CD4-positive, CD25-positive, alpha-beta regulatory T cell (primary cell): ENCODE measurements at places on chromosomes 11 and 22. TPM values are rescaled to one million over a fixed set of nuclear protein-coding genes. Genes with fewer than 3 reads are reported as not detected.

GRCh38 chr11:107695446-107695845 is 16.4 kb downstream of the SLN start:
- H3K4me1 ChIP-seq: no peaks in the 10 kb centered on the region
- H3K27me3 ChIP-seq: peaks cover 10% of the 10 kb centered on the region
- no peak overlapping the region for H3K4me3 ChIP-seq
- no peak overlapping the region for H3K27ac ChIP-seq

DNA sequence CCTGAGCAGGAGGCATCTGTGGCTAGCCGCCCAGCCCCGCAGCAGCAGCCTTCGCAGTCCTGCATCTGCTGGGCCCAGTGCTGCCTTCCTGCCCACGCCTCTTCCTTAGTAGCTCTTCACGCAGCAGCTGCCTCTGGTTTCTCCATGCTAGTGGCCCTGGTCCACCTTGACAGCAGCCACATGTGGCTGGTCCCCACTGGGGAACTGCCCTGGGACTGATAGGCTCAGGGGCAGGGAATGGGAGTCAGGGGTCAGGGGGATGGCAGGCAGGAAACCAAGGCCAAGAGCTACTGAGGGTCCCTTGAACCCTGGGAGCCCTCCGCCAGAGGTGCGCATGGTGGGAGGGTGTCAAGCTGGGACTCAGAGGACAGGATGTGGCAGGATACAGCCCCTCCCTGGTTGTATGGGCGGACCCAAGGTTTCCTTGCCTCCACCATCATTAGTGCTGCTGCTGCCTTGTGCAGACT is 99.4 kb upstream of the PITPNB start:
- H3K4me1 ChIP-seq: no peaks in the 10 kb centered on the region
- DNase-seq: no peak
- H3K27me3 ChIP-seq: no peaks in the 10 kb centered on the region
- H3K27ac ChIP-seq: no peak overlapping the region

Gene GAS2L1
- polyA plus RNA-seq: not detected

DNA sequence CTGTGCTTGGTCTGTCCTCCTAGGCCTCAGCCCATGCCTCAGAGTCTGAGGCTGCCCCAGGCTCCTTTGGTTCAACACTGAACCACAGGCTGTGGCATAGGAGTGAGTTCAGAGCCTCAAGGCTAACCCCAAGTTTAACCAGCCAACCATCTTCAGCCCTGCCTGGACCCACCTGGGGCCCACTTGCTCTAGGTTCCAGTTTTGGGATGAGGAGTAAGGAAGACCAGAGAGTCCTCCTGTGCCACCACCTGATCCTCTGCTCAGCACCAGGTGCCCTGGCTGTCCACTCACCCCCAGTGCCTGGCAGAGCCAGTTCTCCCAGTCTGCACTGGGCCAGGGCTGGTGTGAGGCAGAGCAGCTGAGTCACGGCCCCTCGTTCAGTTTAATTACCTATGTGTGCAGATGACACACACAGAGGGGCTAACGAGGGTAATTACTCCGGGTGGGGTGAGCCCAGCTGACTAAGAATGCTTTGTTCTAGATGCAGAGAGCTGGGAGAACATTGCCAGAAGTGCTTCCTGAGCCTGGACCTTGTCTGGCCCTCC is 12.0 kb upstream of the TMPRSS13 start:
- no peak for DNase-seq
- H3K4me3 ChIP-seq: no peak overlapping the region
- no peaks in the 10 kb centered on the region for H3K36me3 ChIP-seq
- H3K27me3 ChIP-seq: no peaks in the 10 kb centered on the region
- H3K27ac ChIP-seq: no peak overlapping the region

- H3K4me3 ChIP-seq: peak overlapping the region; percentile 71
- no peaks in the 10 kb centered on the region for H3K36me3 ChIP-seq
- no peaks in the 10 kb centered on the region for H3K27me3 ChIP-seq
- DNase-seq: no peak
Measured at GRCh38 chr11:47553406-47553743, 443 bp upstream of the CELF1 start.

- no peak overlapping the region for H3K27ac ChIP-seq
- H3K36me3 ChIP-seq: no peaks in the 10 kb centered on the region
- no peak for DNase-seq
- H3K27me3 ChIP-seq: peaks cover 16% of the 10 kb centered on the region
- H3K4me1 ChIP-seq: no peaks in the 10 kb centered on the region
- no peak overlapping the region for H3K4me3 ChIP-seq
Measured at GRCh38 chr11:128882451-128882850, 8.7 kb upstream of the KCNJ5 start.

Gene LDHAL6A
- polyA plus RNA-seq: not detected

DNA sequence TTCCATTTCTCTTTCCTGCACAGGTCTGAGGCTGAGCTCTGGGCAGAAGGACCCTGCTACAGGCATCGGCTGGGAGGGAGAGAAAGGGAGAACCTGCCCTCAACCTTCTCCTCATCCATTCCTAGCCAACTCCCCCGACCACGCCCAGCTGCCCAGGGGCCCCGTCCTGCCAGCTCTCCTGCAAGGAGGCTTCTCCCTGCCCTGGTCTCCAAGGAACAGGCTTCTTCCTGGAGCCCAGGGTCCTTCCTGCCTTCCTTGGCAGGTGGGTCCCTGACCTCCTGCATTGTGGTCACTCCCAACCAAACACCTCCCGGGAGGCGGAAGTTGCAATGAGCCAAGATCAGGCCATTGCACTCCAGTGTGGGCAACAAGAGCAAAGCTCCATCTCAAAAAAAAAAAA is 12.5 kb upstream of the HMOX1 start:
- H3K27ac ChIP-seq: no peak overlapping the region
- DNase-seq: no peak
- no peaks in the 10 kb centered on the region for H3K36me3 ChIP-seq

DNA sequence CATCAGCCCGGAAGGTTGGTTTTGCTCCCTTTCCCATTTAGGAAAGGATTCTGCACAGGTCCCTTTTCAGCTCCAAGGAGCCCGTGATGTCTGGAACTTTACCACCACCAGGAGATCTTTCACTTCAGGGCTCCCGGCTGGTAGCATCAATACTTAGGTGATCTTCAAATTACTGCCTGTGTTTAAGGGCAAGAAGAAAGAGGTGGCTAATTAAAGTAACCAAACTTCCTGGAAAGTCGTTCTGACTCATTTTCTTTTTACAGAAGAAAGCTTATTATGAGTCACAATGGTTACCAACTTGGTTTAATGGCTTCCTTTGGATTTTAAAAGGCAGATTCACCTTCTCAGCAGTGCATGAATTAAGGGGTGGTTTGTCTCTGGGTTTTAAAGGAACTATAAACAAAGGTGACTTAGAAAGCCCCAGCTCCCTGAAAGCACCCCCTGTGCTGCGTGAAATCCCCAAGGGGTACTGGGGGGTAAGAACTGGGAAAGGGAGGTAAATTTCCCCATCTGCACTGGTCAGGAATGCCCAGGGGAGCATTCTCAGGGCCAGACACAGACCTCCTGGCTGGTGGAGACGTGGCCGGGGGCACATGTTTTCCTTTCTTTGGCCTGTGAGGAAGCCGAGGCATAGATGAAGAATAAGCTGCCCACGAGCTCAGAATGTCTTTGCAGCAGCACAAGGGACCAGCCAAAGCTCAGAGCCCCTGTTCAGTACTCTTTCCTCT is 8.8 kb downstream of the POU2F3 start:
- H3K36me3 ChIP-seq: no peaks in the 10 kb centered on the region
- H3K4me1 ChIP-seq: peaks cover 7% of the 10 kb centered on the region
- no peak overlapping the region for H3K4me3 ChIP-seq
- no peak for DNase-seq

DNA sequence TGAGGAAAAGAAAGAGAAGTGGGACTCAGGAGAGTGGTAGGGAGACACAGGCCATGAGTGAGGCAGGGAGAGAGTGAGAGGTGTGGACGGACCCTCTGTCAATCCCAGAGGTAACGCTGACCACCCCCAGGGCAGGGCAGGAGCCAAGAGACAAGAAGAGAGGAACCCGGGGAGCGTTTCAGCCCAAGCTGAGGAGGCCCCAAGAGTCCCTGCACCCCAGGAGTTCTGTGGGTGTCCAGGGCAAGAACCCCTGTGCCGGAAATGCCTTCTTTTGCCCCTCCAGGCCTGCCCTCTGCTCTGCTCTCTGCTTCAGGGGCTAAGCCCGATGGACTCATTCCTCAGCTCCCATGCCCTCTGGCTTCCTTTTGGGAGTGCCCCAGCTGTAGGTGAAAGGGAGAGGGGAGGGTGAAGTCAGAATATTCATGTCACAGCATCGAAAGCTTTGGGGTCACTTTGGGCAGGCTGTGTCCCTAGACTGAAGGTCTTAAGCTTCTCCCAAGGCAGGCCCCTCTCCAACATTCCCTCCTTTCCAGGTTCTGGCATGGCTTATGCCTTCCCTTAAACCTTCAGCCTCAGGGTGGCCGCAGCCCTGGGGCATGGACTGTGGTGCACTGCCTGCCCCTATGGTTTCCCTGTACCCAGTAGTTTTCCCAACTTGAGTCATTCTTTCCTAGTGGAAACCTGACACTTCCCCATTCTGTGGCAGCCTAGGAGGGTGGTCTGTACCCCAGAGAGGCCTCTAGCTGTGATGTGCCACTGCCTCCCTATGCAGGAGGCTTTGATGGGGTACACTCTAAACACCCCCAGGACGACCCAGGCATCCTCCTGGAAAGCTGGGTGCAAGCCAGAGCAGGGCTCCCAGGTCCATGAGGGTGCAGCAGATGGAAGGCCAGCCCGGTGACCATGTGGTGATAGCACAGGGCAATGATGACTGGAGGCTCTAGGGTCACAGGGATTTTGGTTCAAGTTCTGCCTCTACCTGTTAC is 27.1 kb downstream of the MYEOV start:
- H3K36me3 ChIP-seq: no peaks in the 10 kb centered on the region
- no peaks in the 10 kb centered on the region for H3K4me1 ChIP-seq
- DNase-seq: no peak
- H3K27me3 ChIP-seq: no peaks in the 10 kb centered on the region

Gene MS4A2
- polyA plus RNA-seq: not detected

Gene C11orf91
- not detected for polyA plus RNA-seq

Gene KDM4E
- polyA plus RNA-seq: not detected

DNA sequence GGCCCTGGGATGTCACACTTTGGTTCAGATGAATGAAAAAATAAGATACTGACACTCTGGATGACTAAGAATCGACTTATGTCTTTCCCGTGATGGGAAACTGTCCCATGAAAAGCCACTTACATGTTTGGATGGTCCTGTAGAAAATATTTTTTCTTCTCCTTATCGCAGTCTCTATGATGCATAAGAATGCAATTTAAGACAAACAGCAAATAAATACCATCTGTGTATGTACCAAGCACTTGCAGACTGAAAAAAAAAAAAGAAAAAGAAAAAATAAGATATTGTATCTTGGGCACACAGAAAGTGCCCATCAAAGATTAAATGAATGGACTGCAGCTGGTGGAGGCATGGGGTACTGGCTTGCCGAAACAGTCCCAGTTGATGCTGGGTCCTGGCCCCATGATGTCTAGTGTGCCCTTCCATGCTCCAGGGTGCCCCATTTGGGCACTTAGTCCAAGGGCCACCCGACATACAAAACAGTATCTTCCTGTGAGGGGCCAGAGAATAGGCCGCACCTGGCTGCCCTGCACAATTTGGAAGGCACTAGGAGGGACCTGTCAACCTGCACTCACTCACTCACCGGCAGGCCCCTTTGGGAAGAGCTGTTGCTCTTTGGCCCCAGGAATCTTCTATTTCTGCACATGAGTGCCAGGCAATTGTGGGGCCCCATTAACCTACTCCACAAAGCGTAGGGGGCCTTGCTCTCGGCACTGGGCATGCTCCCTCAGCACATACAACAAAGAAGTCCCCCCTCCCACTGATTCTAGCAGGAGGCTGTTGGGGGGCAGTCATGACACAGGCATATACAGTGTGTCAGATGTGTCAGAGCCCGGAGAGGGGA is 2.5 kb upstream of the ZBED4 start:
- DNase-seq: no peak
- H3K27ac ChIP-seq: no peak overlapping the region
- H3K4me3 ChIP-seq: no peak overlapping the region
- H3K27me3 ChIP-seq: no peaks in the 10 kb centered on the region

GRCh38 chr11:121763526-121763925 is 310.8 kb upstream of the SORL1-AS1 start:
- no peak for DNase-seq
- H3K27me3 ChIP-seq: no peaks in the 10 kb centered on the region
- no peaks in the 10 kb centered on the region for H3K36me3 ChIP-seq
- H3K4me3 ChIP-seq: no peak overlapping the region

Gene RAB30
- polyA plus RNA-seq: 13.3 TPM

- H3K4me1 ChIP-seq: peaks cover 10% of the 10 kb centered on the region
- no peak overlapping the region for H3K27ac ChIP-seq
- no peaks in the 10 kb centered on the region for H3K27me3 ChIP-seq
- no peak overlapping the region for H3K4me3 ChIP-seq
- H3K36me3 ChIP-seq: no peaks in the 10 kb centered on the region
Measured at GRCh38 chr11:129694966-129695365, 120.7 kb upstream of the TMEM45B start.

- DNase-seq: no peak
- H3K27me3 ChIP-seq: no peaks in the 10 kb centered on the region
- H3K4me1 ChIP-seq: no peaks in the 10 kb centered on the region
- H3K36me3 ChIP-seq: no peaks in the 10 kb centered on the region
- no peak overlapping the region for H3K27ac ChIP-seq
Measured at GRCh38 chr11:91100427-91100826, 877.6 kb upstream of the CHORDC1 start.

GRCh38 chr11:12667646-12668045 is 6.6 kb upstream of the TEAD1 start:
- DNase-seq: no peak
- no peaks in the 10 kb centered on the region for H3K36me3 ChIP-seq
- H3K27ac ChIP-seq: no peak overlapping the region
- no peaks in the 10 kb centered on the region for H3K4me1 ChIP-seq

DNA sequence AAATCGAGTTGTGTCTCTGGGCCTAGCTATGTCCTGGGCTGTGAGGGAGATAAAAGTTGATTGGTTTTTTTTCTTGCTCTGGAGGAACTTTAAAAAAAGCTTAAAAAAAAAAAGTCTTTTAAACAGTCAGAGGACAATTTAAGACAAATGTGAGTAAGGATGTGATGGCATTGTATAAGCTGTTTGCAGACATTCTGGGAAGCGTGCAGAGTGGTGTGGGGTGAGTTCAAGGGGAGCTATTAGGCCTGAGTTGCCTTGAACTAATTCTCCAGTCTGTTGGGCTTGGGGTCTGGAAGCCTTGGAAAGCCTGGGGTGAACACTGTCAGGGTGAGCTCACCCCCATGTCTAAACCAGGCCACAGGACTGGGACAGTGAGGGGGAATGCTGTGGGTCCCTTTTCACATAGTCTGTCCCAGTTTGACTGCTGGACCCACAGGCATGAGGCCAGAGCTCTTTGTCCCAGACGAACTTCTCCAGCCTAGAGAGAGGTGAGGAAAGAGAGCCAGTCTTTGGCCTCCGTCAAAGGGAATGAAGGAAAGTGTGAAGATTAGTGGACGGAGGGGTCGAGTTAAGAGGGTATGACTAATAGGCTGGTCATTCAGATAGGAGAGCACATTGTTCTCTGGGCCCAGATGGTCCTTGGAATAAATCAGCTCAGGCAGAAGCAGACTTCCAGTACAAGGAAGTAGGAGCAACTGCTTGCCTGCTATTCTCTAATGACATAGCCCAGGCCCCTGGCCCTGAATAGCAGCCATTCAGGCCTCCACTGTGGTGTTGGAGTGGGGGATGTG is 76.4 kb upstream of the NNMT start:
- no peaks in the 10 kb centered on the region for H3K27me3 ChIP-seq
- DNase-seq: no peak
- no peaks in the 10 kb centered on the region for H3K36me3 ChIP-seq
- no peak overlapping the region for H3K27ac ChIP-seq
- H3K4me1 ChIP-seq: peaks cover 30% of the 10 kb centered on the region
